ENCODE measurements at places on chromosomes 13 and 19.

GRCh38 chr19:33299051-33299688, 3.2 kb downstream of the CEBPA start:
- DNase-seq: no peak

- no peak for DNase-seq
Measured at GRCh38 chr13:100019780-100020356, 38.3 kb downstream of the ZIC2 start.

DNA sequence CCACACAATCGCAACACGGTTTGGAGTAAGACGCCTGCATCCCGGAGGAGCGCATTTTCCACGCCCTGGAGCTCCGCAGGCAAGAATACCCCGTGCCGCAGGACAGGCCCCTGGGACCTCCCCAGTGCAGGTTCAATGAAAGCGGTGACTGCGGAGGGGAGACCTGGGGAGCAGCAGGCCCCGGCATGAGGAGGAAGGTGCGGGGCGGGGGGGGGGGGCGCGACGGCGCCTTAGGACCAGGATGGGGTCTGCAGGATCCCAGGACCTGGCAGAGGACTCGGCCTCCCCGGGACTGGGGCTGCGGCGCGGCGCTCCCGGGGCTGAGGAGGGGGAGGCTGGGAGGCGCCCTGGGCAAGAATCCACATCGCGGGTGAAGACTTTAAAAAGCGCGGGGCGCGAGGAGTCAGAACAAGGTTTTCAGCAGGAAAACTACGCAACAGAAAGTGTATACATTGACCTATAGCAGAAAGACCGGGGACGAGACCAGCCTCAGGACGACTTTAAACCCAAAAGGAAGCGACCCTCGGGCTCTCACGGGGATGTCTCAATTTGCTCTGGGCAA, 432 bp downstream of the ZNF611 start:
- peak; percentile 32 for DNase-seq

- DNase-seq: no peak
Measured at GRCh38 chr19:56124578-56124977, 3.5 kb upstream of the ZNF787 start.

- DNase-seq: no peak
Measured at GRCh38 chr19:29450306-29450705, 75.5 kb upstream of the VSTM2B start.

- no peak for DNase-seq
Measured at GRCh38 chr13:26342898-26343297, 89.0 kb downstream of the CDK8 start.

DNA sequence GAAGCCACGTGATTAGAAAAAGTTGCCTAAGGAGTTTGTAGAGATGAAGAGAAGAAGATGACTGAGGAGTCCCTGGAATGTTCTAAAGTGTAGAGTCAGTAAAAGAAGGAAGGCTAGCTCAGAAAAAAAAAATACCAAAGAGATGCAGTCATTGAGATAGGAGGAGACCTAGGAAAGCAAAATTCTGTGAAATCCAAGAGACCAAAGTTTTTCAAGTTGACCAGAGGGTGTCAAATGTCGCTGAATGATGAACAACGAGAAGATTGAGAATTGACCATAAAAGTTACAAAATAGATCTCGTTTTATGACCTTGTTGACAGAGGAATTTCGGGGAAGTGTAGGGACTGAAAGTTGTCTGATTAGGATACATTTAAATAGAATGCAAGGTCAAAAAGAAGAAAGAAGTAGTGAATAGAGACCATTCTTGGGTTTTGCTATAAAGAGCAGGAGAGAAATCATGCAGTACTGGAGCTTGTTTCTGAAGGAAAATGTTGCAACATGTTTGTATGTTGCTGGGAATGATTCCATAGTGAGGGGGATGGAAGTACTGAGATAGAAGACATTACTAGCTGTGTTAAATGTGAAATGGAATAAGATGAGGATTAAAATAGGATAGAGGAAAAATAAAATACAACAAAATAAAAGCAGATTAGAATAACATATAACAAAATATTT, 30.2 kb upstream of the HTR2A start:
- no peak for DNase-seq

- no peak for DNase-seq
Measured at GRCh38 chr13:99288089-99288488, 19.1 kb downstream of the GPR183 start.

- no peak for DNase-seq
Measured at GRCh38 chr19:56751078-56751489, 79.5 kb upstream of the ZNF835 start.

GRCh38 chr19:49565261-49565660, 15.1 kb downstream of the NOSIP start:
- no peak for DNase-seq

GRCh38 chr13:55652657-55653056, 1488.1 kb upstream of the PRR20A start:
- no peak for DNase-seq

- DNase-seq: no peak
Measured at GRCh38 chr13:32713397-32713796, 127.1 kb downstream of the PDS5B start.

- no peak for DNase-seq
Measured at GRCh38 chr13:97286317-97287046, 64.3 kb downstream of the MBNL2 start.

Measured in brain microvascular endothelial cell (primary cell).